ENCODE measurements at places on chromosomes 1 and 21. TPM values are rescaled to one million over a fixed set of nuclear protein-coding genes. Genes with fewer than 3 reads are reported as not detected.

GRCh38 chr1:8463144-8463927 lies 145.4 kb downstream of the SLC45A1 start:
- no peak for DNase-seq
- H3K4me1 ChIP-seq = peaks cover 81% of the 10 kb centered on the region
- no peaks in the 10 kb centered on the region for H3K36me3 ChIP-seq
- H3K27ac ChIP-seq = peak overlapping the region; percentile 86
- no peaks in the 10 kb centered on the region for H3K27me3 ChIP-seq

DNA sequence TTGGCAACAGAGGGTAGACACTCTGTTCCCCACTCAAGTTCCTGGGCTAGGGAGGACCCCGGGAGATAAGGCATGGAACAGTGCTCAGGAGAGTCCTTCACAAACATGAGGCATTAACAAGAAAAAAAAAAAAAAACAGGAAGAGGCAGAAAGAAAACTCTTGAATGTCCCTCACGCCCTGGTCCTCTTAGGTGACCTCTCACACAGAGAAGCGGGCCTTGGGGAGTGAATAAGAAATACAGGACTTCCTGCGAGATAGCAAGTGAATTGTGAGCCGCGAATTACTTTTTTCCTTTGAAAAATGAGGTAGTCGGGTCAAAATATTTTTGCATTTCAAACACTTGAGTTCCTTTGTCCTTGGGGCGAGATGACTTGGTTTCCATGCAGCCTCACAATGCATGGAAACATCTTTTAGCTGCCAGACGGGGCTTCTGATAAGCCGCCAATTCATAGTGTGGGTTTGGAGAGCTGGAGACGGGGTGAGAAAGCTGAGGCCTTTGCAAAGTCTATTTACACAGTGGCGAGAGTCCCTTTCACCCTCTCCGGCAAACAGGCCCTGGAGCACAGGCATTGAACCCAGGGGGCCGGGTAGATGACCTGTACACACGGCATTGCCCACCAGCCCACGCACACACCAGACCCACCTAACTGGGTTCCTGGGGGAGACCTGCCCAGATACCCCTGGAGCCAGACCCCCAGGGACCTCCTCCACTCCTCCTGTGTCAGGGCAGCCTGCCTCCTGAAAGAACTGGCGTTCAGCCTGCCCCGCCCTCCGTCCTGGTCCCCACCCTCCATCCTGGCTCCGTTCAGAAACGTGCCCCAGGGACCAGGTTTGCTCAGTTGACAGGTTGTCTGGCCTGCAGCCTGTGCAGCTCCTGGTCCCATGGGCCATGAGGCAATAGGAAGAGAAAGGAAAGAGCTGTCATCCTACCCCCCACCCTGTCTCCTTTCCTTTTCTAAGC lies 192.3 kb downstream of the PRDM16 start:
- H3K4me1 ChIP-seq = peaks cover 17% of the 10 kb centered on the region
- no peak for DNase-seq
- no peaks in the 10 kb centered on the region for H3K36me3 ChIP-seq
- H3K27me3 ChIP-seq = peaks cover 43% of the 10 kb centered on the region

GRCh38 chr1:181429462-181429861 lies 53.9 kb upstream of the CACNA1E start:
- no peak overlapping the region for H3K27ac ChIP-seq
- H3K4me1 ChIP-seq = no peaks in the 10 kb centered on the region
- no peaks in the 10 kb centered on the region for H3K36me3 ChIP-seq
- H3K27me3 ChIP-seq = peaks cover 6% of the 10 kb centered on the region
- no peak overlapping the region for H3K4me3 ChIP-seq
- no peak for DNase-seq

DNA sequence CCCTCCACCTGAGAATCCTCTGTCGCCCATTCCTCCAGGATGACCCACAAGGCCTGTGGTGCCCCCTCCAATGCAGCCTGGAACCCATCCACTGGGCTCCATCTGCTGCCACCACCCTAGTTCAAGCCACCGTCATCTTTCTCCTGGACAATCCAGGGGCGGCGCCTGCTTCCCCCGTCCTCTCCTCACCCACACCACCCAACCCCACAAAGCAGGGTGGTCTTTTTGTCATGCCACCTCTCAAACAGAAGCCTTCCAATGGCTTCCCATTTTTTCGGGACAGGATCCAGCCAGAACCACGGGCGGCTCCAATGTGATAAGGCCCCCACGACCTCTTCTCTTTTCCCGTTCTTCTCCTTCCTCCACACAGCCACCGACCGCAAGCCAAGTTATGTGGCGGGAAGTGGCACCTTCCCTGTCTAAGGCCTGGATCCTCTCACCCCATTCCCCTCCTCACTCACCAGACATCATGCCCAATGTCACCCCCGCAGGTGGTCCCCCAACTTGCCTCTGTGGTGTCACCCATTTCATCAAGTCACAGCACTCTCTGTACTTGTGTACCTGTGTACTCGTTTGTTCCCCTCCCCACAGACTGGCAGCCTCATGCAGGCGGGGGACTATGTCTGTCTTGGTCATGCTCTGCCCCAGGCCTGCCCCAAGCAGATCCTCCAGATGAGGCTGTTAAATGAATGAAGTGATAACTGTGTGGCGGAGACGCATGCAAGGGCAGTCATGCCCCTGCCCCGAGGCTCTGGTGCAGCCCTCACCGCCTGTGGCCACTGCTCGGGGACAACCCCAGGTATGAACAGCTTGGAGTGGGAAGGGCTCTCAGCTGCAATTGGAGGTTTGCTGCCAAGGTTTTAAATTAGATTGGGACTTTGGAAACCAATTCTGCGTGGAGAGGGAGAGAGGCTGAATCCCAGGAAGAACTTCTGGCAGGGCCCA lies 11.0 kb downstream of the UBXN11 start:
- H3K27me3 ChIP-seq = no peaks in the 10 kb centered on the region
- H3K36me3 ChIP-seq = no peaks in the 10 kb centered on the region
- no peak overlapping the region for H3K4me3 ChIP-seq
- no peak overlapping the region for H3K27ac ChIP-seq
- DNase-seq = no peak

GRCh38 chr1:183106166-183106565 lies 79.9 kb upstream of the LAMC2 start:
- no peak overlapping the region for H3K4me3 ChIP-seq
- peaks cover 53% of the 10 kb centered on the region for H3K4me1 ChIP-seq
- H3K36me3 ChIP-seq = peaks cover 42% of the 10 kb centered on the region
- H3K27me3 ChIP-seq = no peaks in the 10 kb centered on the region
- DNase-seq = no peak

GRCh38 chr1:81756872-81757271 lies 43.9 kb upstream of the ADGRL2 start:
- DNase-seq = no peak
- H3K4me1 ChIP-seq = no peaks in the 10 kb centered on the region
- H3K27ac ChIP-seq = no peak overlapping the region
- no peaks in the 10 kb centered on the region for H3K36me3 ChIP-seq

GRCh38 chr1:218752126-218752525 lies 407.0 kb downstream of the TGFB2 start:
- no peak for DNase-seq
- no peak overlapping the region for H3K27ac ChIP-seq
- no peak overlapping the region for H3K4me3 ChIP-seq
- H3K36me3 ChIP-seq = no peaks in the 10 kb centered on the region
- no peaks in the 10 kb centered on the region for H3K4me1 ChIP-seq
- H3K27me3 ChIP-seq = no peaks in the 10 kb centered on the region

- H3K27ac ChIP-seq = no peak overlapping the region
- no peak for DNase-seq
- no peaks in the 10 kb centered on the region for H3K4me1 ChIP-seq
- no peaks in the 10 kb centered on the region for H3K27me3 ChIP-seq
Measured at GRCh38 chr1:64212031-64212430, 8.6 kb downstream of the UBE2U start.

DNA sequence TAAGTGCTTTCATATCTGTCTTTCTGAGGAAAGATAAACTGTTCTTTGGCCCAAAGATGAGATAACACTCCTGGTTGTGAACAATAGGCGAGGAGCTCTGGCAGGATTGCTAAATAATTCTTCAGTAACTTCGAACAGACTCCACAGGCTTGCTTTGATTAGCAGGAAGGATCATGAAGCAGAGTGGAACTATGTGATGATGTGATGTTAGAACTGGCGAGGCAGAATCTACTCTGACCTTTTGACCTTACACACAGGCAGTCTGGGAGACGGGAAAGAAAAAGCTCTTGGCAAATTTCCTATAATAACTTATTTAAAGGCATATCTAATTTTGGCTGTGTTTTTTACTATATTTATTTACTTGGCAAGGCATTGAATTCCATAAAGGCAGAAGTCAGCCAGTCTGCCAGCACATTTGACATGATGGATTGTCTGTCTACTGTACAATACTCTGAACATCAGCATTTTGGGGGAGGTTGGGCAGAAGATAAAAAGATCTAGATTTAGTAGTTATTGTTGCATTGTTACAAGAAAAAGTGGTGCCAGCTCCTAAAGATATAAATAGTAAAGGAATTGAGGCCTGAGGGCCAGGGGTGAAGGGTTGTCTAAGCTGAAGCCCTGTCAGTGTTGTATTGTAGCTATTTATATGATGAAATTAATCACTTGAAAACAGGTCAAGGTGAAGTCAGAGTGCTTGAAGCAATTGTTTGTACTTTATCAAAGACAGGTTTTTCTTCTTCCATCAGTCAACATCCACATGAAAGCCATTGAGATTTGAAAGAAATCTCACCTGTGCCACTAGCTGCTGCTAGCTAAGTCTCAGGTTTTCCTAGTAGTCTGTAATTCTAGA lies 708.8 kb downstream of the LTN1 start:
- no peak overlapping the region for H3K4me3 ChIP-seq
- no peak for DNase-seq
- no peaks in the 10 kb centered on the region for H3K27me3 ChIP-seq

- H3K4me1 ChIP-seq = peaks cover 14% of the 10 kb centered on the region
- H3K4me3 ChIP-seq = peak within 1 kb of the TSS; percentile 31
- peak; percentile 83 for DNase-seq
- peaks cover 18% of the 10 kb centered on the region for H3K27me3 ChIP-seq
Measured at GRCh38 chr1:156893048-156893953, at the start of gene PEAR1. Gene PEAR1, plus strand, starts transcription at chr1:156893718. Its CDS starts 10,209 bp downstream, at chr1:156903927.

DNA sequence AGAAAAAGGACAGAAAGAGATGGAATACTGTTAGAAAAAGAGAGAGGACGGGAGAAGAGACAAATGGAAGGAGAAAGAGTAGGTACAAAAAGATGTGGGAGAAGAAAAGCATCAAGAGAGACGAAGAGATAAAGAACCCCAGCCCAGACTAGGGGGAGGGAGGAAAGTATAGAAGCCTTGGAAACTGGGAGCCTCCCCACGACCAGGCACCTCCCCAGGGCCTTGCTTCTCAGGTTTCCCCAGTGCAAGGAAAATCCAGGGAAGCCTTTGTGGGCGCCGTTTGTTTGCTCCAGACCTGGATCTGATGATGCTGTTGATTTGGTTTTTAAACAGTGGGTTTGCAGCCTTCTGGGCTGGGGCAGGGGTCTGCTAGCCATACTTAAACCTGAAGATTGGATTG lies 15.2 kb upstream of the ALX3 start:
- H3K27ac ChIP-seq = no peak overlapping the region
- no peaks in the 10 kb centered on the region for H3K36me3 ChIP-seq
- H3K27me3 ChIP-seq = no peaks in the 10 kb centered on the region
- no peak overlapping the region for H3K4me3 ChIP-seq
- peaks cover 10% of the 10 kb centered on the region for H3K4me1 ChIP-seq

DNA sequence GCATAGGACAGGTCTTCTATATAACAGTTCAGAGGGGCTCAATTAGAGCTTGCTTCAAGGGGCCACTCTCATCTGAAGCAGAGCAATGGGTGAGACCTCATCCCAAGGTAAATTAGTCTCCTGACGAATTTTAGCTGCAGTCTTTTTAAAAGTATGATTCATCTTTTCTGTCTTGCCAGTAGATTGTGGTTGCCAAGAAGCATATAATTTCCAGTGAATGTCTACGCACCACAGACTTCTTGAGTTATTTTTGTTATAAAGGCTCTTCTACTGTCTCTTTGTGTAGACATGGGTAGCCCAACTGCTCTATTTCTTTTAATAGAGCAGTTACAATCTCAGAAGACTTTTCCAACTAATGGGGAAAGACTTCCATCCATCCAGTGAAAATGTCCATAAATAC lies 108.9 kb upstream of the FMN2 start:
- no peaks in the 10 kb centered on the region for H3K36me3 ChIP-seq
- H3K4me1 ChIP-seq = no peaks in the 10 kb centered on the region
- no peak overlapping the region for H3K4me3 ChIP-seq
- no peak overlapping the region for H3K27ac ChIP-seq

- peaks cover 56% of the 10 kb centered on the region for H3K4me1 ChIP-seq
- peak overlapping the region; percentile 77 for H3K27ac ChIP-seq
- no peaks in the 10 kb centered on the region for H3K36me3 ChIP-seq
- no peaks in the 10 kb centered on the region for H3K27me3 ChIP-seq
- no peak for DNase-seq
- no peak overlapping the region for H3K4me3 ChIP-seq
Measured at GRCh38 chr1:68322096-68322495, 89.8 kb upstream of the WLS start.

DNA sequence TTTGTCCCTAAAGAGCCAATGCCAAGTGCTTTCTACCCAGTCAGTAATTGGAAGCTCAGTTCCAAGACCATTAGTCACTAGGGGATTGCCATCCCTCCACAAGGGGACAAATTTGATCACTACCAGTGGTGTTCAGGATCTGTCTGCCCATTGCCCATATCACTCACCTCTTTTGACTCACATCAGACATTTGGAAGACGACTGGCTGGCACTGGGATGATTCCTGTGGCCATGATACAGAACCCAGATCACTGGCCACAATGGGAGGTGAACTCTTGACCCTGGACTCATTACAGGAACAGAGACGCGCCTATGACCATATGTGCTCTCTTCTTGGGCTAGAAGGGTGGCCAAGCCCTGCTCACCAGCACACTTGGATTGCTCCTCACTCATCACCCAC lies 71.0 kb downstream of the COLGALT2 start:
- no peaks in the 10 kb centered on the region for H3K36me3 ChIP-seq
- no peaks in the 10 kb centered on the region for H3K4me1 ChIP-seq

GRCh38 chr21:45465611-45466329 lies 60.8 kb downstream of the COL18A1 start:
- H3K4me1 ChIP-seq = peaks cover 10% of the 10 kb centered on the region
- peaks cover 5% of the 10 kb centered on the region for H3K36me3 ChIP-seq
- H3K4me3 ChIP-seq = no peak overlapping the region
- peak; percentile 62 for DNase-seq

PTAFR gene
- total RNA-seq = 4.5 TPM

LDLRAD1 gene
- total RNA-seq = not detected

MAP3K7CL gene
- 4.4 TPM for total RNA-seq

AQP10 gene
- not detected for total RNA-seq

RGS7 gene
- total RNA-seq = not detected

F5 gene
- 0.71 TPM for total RNA-seq

OLFML2B gene
- total RNA-seq = 16.1 TPM

C1QB gene
- total RNA-seq = 367 TPM

Measured in sigmoid colon (tissue), 7 donors.